ENCODE measurements at places on chromosomes 13 and 19.

- no peak for DNase-seq
These were observed 18.0 kb upstream of the RBM26 start for GRCh38 chr13:79423801-79424642.

DNA sequence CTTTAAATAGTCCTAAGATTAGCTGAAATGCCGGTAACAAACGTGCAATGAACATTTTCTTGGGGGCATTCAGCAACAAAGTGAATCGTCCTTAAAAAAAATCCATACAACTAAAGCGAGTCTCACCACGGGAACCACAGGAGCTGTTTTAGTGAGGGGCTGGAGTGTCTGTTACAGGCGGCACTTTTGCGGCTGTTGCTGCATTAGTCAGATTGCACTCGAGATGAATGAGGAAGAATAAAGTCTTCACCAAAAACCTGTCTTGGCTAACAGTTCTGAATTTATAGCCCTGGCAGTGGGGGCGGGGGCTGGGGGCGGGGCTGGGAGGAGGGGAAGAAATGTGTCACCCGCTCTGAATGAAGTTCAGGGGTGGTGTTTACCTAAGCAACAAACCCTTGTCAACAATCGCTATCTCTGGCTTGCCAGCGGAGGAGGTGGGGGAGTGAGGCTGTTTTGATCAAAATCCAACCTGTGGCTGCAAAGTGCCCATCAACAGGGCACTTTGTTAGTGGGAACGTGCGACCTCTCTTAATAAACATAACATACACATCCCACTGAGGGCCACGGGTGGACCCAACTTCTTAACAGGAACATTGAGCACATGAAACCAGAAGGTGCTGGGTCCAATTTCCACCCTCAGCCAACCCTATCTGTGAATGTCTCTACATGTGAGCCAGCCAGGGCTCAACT, 44.5 kb downstream of the RFX2 start:
- DNase-seq, result peak; percentile 43

DNA sequence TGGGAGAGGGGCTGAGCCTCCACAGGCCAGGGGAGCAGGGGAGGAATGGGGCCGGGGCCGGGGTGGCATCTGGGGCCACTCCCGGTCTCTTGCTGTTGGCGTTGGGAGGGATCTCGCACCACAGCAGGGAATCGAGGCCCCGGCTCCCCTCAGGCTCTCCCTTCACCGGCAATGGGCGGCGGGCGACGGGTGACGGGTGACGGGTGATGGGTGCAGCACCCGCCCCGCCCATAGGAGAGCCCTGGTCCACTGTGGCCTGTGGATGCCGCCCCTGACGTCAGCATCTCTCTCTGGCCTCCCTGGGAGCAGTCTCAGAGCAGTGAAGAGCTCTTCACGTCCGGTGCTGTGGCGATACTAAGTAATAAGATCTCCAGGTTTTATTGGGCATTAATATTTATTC, 133.6 kb downstream of the KDM4B start:
- no peak for DNase-seq

DNA sequence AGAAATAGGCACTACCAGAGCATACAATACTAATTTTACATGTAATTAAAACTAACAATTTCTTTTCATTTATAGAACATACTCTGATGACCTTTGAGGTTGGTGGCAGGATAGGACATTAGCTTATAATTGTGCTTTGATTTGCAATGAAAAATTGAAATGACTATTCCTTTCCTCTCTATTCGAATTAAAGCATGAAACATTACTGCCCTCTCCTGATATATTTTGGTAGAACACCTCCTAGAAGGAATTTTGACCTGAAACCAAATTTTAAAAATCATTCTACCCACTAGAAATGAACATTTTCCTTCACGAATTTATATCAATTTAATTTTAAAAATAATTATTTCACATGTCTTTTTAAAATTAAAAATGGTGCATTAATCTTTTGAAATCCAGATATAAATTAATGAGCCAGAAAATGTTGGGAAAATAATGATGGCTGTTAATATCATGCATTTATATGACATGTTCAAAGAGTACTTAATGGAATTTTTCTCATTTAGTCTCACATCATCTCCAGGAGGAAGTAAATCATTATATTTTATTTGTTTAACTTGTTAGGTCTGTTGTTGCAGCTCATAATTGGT, 556.3 kb upstream of the ARGLU1 start:
- DNase-seq, result no peak

- no peak for DNase-seq
These were observed 60.8 kb downstream of the KCTD12 start for GRCh38 chr13:76825430-76825829.

DNA sequence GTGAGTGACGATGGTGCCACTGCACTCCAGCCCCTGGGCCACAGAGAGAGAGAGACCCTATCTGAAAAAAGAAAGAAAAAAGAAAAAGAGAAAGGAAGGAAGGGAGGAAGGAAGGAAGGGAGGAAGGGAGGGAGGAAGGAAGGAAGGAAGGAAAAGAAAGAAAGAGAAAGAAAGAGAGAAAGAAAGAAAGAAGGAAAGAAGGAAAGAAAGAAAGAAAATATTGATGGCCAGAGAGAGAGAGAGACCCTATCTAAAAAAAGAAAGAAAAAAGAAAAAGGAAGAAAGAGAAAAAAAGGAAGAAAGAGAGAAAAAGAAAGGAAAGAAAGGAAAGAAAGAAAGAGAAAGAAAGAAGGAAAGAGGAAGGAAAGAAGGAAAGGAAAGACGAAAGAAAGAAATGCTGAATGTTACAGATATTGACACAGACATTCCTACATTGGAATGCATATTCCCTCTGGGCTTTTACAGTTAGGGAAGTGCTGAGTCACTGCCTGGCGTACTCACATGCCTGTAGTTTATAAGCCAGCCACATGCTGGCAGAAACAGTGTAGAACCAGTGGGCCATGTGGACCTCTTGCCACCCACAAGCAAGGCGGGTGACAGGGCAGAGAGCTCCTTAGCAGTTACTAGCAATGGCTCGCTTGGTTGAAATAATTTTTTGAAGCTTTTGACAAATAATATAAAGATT, 34.6 kb upstream of the SLC46A3 start:
- DNase-seq, result no peak

GRCh38 chr13:24112791-24113190, 47.7 kb upstream of the SPATA13 start:
- DNase-seq, result no peak

DNA sequence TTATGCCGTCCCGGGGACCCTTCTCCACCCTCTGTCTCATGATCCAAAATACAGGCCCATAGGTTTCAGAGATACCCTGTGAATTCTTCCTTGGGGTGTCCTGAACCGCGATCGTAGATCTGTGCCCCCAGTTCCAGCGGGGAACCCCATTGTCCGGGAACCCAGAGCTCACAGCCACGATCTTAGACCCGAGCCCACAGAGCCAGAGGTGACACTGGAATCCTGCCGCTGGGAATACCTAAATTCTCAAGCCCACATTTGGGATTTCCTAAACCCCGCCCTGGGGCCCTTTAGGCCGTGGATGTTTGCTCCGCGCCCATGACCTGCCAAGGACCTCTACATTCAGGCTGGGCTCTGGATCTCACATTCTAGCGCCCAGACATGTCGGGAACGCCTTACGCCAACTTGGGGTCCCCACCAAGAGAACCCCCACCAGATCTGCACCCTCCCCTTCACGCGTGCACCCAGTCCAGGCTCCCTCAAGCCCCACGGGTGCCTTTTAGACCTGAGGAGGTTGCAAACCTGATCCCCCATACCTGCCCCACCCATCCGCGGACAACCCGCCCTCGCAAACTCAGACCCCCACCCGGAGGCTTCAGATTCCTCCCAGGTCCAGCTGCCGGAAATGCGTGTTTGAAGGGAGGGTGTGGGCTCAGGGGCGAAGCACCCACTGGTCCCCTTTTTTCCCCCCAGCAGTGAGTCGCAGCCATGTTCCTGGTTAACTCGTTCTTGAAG, 605 bp downstream of the CAPNS1 start:
- peak; percentile 46 for DNase-seq

Measured in activated naive CD8-positive, alpha-beta T cell treated with anti-CD3 and anti-CD28 coated beads for 36 hours (primary cell).